Stimulated activated CD8-positive, alpha-beta memory T cell treated with anti-CD3 and anti-CD28 coated beads, Interleukin-15, amount 100 ng/mL, for 4 hours (primary cell): ENCODE measurements at places on chromosomes 7 and 10.

- DNase-seq, result no peak
Measured at GRCh38 chr7:36942955-36943354, 218.7 kb upstream of the AOAH start.

GRCh38 chr7:41169317-41169716 is 533.6 kb downstream of the INHBA start:
- DNase-seq, result no peak

DNA sequence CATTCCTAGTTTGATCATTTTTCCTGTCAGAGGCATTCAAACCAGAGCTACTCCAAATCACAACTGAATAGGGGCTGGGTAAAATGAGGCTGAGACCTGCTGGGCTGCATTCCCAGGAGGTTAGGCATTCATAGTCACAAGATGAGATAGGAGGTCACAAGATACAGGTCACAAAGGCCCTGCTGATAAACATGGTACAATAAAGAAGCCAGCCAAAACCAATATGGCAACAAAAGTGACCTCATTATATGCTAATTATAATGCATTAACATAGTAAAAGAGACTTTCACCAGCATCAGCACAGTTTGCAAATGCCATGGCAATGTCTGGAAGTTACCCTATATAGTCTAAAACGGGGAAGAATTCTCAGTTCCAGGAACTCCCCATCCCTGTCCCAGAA is 37.3 kb downstream of the TWIST1 start:
- DNase-seq, result no peak

DNA sequence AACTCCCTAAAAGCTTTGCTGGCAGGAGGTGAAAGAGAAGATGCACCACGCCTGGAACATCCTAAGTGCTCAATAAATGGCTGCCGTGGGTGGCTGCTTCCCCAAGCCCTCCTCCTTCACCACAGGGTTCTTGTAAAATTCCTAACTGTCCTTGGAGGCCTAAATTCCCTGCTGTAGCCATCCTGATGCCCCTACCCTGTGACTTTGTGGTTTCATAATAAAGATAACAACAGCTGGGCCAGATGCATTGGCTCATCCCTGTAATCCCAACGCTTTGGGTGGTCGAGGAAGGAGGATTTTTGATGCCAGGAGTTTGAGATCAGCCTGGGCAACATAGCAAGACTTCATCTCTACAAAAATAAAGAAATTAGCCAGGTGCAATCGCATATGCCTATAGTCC is 341.8 kb downstream of the ANKRD30A start:
- DNase-seq, result no peak

GRCh38 chr7:68917041-68917651 is 681.1 kb upstream of the AUTS2 start:
- DNase-seq, result no peak

DNA sequence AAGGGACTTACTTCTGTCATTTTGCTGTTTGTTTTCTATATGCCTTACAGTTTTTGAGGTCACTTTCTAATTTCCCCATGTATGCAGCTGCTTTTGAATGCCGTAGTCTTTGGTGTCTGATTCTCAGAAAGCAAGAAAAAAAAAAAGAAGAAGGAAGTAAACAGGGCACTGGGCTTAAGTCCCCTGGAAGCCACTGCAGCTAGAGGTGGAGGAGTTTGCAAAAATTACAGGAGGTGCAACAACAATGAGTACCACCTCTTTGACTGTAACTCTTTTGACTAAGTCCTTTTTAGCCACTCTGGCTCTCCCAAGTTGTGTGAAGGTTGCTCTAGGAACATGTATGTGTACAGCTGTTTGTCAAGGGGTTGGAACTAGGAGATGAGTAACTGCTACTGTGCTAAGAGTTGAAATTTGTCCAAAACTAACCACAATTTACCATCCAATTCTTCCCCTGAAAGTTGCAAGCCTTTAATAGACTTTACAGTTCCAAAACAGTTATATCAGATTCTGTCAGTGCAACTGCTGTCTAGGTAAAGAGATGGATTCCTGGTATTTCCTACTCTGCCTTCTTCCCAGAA is 588.0 kb upstream of the LRRN3 start:
- no peak for DNase-seq

- DNase-seq, result no peak
Measured at GRCh38 chr10:113965683-113966082, 78.0 kb upstream of the ADRB1 start.

DNA sequence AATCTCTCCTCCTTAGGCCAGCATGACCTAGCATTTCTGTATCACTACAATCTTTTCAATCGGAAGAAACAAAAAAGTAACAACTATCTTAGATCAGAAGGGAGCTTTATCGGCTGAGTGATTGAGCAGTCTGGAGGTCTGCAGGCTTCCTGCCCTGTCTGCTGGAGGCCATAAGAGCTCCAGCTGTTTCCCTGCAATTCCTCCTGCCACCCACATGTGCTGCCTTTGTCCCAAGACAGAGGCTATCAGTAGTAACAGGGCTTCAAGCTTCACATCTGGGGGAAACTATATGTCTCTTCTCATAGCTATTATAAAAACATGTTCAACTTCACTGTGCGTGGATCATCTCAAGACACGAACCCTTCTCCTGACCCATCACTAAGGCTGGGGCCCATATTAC is 70.1 kb upstream of the VWC2 start:
- DNase-seq, result no peak

GRCh38 chr7:98266840-98267239 is 14.6 kb upstream of the BRI3 start:
- DNase-seq, result no peak
